NCI-H2081 treated with DMSO at 0.1 percent for 48 hours (cell line): ENCODE measurements at places on chromosomes 4 and X.

DNA sequence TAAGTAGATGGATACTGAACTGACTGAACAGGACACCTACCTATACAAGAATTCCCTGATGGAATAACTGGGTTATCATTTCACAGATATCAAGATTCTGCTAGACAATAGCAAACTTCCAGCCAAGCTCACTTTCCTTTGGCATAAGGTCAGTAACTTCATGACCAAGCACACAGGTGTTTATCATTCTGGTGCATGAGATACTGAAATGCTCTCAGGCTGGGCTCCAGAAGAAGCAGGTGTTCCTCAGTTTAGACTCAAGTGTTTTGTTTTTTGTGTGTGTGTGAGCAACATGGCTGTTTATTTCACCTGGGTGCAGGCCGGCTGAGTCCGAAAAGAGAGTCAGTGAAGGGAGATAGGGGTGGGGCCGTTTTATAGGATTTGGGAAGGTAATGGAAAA is 201.5 kb upstream of the SPOCK3 start:
- DNase-seq: no peak

- no peak for DNase-seq
Observed at GRCh38 chrX:68732906-68733493, 85.5 kb downstream of the STARD8 start.

GRCh38 chr4:76596713-76597112 is 161.7 kb downstream of the SHROOM3 start:
- no peak for DNase-seq

DNA sequence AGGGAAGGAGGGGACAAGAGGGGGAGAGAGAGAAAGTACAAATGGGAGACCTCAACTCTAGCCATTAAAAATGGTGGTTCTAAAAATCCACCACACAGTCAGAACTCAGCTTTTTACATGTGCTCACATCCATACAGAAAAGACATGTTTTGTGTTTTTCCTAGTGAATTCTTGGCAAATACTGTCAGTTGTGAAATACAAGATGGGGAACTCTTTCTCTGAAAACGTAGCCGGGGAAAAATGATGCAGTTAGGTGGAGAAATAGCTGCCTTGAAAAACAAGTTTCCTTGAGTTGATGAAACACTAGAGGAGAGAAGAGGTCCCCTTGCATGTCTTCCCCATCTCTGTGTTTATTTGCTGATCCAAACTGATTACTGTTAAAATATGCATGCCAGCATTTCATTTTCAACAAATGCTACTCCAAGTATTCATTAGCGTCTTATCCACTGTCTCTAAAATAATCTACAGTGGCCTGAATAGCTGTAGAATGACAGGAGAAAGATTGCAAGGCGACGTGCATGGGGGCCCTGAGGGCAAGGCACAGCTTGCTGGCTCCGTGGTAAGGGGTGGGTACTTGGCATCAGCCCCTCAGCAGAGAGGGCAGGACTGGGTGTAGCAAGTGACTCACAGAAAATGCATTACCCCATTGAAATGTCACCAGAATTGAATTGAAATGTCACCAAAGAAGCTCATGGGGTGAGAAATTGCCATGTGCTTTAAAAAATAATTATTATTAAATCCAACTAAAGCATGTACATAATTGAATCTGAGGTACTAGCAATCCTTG is 48.1 kb upstream of the TBL1X start:
- no peak for DNase-seq

- DNase-seq: no peak
Observed at GRCh38 chrX:129658429-129658828, 3.7 kb upstream of the APLN start.

- no peak for DNase-seq
Observed at GRCh38 chr4:179095585-179096221, 1653.5 kb upstream of the AGA start.

GRCh38 chr4:40337051-40337450 is 1.9 kb downstream of the CHRNA9 start:
- DNase-seq: no peak

DNA sequence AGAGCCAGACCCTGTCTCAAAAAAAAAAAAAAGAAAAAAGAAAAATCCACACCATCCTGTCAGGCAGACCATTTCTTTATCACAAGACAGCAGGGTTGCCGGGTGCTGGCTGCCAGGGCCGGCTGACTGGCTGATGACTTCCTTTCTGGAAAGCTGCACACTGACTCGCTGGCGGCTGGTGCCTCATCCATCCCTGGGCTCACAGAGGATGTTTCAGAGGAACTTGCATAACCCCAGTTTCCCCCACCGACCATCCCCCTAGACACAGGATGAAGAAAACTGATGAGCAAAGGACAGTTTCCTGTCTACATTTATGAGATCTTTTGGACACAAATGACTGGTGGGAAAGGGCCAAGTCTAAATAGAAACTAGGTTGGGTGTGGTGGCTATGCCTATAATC is 14.1 kb downstream of the HPSE start:
- DNase-seq: no peak

DNA sequence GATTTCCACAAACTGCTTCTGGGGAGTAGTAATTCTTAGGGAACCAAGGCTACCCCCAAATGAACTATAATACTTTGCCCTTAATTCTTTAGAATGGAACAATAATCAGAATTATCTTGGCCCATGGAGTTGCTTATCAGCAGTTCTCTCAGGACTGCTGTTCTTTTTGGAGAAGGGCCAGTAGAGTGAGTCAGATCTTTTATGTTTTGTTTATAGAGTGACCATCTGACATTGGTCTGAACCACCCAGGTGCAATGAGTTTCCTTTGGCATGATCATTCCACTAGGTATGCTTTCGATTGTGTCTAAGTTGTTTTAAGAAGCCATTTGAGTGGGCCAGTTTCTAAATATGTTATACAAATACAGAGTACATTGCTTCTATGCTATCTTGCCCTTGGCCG is 31.8 kb downstream of the PRRG1 start:
- DNase-seq: no peak

- no peak for DNase-seq
Observed at GRCh38 chr4:148293571-148293970, 148.6 kb downstream of the NR3C2 start.

- no peak for DNase-seq
Observed at GRCh38 chr4:126061655-126062054, 746.9 kb downstream of the FAT4 start.

DNA sequence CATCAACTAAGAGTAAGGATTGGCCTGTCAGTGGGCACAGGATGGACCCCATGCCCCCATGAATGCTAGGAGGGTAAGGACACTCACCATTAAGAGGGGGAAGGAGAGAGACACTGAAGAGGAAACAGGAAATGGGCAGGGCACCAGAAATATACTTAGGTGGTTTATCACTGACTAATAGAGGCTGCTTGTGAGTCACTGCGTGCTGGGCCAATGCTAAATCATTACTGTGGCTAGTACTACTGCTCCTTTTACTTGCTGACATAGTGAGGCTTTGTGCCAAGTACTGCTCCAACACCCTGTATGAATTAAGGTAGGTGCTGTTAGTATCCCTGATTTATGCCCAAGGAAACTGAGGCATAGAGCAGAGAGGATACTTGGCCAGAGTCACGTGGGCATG is 130.4 kb upstream of the FRMPD4 start:
- no peak for DNase-seq

DNA sequence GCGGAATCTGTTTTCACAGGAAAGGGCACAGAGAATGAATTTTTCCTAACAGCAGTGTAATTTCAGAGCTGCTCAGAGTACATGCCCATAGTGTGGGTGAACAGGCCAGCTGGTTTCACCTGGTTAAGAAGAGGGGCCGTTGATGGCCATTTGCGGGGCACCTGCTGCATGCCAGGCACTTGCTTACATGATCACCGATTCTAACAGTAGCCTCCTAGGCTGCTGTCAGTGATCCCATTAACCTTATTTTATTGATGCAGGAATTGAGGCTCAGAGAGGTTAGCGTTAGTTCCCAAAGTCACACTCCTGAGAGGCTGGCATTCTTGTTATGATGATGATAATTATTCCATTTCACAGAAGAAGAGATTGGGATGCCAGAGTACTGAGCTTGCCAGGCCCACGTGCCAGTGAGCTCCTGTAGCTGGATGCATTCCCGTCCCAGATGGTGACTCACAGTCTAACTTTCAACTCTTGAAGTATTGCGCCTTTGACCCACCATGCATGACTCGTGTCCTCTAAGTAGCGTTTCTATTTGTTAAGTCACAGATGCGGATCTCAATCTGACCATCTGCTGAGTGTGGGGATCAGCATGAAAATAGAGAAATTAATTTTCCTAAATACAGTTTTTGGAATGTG is 76.5 kb downstream of the PSAPL1 start:
- DNase-seq: no peak

DNA sequence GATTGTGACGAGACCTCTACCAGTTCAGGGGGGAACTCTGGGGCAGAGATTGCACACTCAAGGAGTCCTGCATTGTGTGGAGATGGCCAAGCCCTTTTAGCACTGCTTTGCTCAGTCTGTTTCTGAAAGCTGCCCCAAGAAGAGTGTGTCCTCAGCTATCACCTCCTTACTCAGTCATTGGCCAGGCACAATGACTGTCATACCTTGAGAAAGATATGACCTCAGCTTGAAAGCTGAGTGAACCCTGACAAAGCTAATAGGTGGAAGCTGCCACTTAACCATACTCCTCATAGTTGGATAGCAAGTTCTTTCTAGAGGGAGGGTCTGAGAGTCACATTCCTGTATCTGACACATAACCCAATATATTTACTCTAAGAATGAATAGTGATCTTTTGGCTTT is 37.8 kb upstream of the DIPK2B start:
- DNase-seq: no peak

GRCh38 chrX:255923-256331 is 25.3 kb upstream of the PLCXD1 start:
- DNase-seq: no peak

DNA sequence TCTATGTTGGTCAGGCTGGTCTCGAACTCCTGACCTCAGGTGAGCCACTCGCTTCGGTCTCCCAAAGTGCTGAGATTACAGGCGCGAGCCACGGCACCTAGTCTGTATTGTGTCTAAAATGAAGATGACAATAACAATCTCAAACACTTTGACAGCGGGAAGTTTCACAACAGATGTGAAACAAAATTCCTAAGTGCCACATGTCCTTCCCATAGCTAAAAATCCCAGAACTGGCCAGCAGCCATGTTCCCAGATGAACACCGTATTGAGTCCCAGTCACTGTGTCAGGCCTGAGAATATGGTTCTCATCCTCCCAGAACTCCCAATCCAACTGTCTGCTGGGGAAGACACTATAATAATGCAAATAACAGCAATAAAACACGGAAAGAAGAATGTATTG is 16.4 kb upstream of the KLHL8 start:
- DNase-seq: no peak

GRCh38 chr4:92305148-92305877 is 1.5 kb downstream of the GRID2 start:
- no peak for DNase-seq

GRCh38 chr4:115824630-115825029 is 711.2 kb upstream of the NDST4 start:
- no peak for DNase-seq

DNA sequence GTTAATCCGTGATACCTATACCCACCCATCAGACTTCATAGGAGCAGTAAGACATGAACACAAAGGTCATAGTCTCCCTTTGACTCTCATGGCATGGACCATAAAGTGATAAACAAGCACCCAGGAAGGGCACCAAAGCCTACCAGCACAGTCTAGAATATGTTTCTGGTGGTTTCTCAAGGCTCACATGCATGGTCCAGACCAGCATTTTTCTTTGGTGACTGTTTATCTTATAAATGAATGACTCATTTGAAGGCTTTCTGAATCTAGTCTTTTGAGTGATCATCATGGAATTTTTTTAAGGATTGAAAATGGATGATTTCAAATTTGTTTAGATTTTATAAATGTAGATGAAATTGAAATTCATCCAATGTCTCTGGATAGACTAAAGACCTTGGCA is 32.0 kb upstream of the AMELX start:
- DNase-seq: no peak

DNA sequence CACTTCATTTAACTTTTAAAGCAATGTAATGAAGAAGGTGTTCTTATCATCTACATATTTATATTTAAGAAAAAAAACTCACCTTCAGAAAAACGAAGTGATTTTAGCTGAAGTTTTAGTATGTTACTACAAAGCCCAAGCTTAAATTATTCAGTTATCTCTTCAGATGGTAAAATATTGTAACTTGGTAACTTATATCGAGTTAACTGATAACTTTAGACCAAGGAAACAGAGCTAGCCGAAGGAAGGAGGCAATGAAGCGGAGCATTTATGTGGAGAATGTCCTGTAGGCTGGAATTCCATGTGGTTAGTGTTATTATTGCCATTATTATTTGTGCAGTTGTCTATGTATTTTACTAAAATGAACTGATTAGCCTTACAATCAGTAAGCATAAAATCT is 1102.1 kb upstream of the LCORL start:
- DNase-seq: no peak

DNA sequence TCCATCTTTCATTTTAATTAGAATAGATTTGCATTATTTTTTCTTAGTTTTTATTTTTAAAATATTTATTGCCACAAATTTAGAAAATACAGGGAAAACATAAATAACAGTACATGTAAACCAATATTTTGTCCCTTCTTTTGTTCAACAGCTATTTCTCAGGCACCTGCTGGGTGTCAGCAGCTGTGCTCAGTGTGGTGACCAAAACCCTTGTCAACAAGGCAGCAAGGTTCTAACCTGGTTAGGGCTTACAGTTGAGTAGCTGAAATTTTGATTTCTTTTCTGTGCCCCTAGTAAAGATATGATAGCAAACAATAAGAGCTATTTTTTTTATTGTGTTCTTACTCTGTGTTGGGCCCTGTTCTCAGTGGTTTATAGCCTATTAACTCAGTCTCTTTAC is 128.1 kb downstream of the PTTG2 start:
- DNase-seq: no peak

DNA sequence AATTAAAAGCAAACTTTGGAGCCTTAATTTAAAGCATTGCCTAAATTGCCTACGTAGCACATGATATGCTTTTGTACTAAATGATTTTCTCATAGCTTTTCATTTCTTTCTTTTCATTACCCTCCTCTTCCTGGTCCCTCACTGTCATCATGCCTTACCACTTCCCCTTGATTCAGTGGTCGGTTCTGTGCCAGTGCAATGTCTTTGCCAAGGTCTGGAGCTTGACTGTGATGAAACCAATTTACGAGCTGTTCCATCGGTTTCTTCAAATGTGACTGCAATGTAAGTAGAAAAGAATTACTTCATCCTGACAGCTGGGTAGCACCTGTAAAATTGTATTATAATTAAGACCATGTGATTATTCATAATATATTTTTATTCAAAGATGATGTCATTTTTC is 72.5 kb downstream of the C4orf46 start:
- DNase-seq: no peak

GRCh38 chr4:174262624-174263444 is 20.6 kb downstream of the FBXO8 start:
- DNase-seq: no peak

DNA sequence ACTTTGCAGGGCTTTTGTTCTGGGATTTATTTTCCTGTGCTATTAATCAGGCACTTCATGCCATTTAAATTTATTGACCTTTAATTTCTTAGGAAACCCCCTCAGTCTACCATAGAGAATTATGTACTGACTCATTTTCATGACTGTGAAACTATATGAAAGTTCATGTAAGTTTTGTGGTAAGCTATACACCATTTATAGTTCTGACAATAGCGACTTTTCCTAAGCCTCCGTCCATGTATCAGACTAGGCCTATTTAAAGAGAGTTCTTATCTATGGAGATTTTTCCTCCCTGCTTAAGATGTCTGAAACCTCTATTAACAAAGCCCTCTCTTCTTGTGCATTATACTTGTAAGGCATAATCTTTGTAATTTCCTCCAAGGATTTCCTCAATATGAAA is 111.6 kb downstream of the AFF2 start:
- no peak for DNase-seq
